CD4-positive, alpha-beta T cell treated with Interleukin-12 subunit alpha and Interleukin-12 subunit beta, for 1 hour (primary cell): ENCODE measurements at places on chromosomes 5 and 9.

- DNase-seq = no peak
Measured at GRCh38 chr5:41831155-41831554, 39.1 kb downstream of the OXCT1 start.

DNA sequence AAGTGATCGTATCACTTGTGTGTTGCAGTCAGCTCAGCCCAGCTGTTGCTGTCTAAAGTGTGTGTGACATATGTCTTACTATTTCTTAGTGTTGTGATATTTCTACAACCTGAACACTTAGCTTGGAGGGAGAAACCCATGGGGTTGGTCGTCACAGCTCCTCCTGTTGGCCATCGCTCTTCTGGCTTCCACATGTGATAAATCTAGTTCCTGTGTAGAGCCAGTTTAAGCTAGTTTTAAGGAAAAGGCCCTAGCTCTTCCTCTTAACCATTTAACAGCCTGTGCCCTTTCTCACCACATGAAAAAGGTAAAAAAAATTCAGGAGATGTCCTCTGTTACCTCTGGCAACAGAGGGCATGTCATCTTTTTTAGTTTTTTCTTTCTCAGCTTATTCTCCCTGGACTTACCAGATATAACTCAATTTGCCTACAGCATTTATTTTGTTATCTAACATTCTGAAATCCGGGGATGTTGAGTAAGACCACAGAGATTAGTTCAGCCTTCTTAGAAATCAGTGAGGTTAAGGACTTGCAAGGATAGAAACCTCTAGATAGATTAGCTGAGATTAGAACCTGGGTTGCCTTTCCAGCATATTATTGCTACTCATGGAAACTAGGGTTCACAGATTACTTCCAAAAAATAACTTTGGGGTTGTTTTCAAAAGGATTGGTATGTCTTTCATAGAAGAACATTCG, 100.4 kb downstream of the GAPVD1 start:
- no peak for DNase-seq

- DNase-seq = no peak
Measured at GRCh38 chr9:87699835-87700234, 26.1 kb upstream of the CTSL start.

GRCh38 chr5:68333649-68334552, 118.3 kb downstream of the PIK3R1 start:
- no peak for DNase-seq

- no peak for DNase-seq
Measured at GRCh38 chr9:124365036-124365435, 50.2 kb downstream of the PSMB7 start.
